ENCODE measurements at places on chromosomes 4 and X.

- no peak for DNase-seq
These were observed 44.1 kb upstream of the SH3RF1 start for GRCh38 chr4:169314906-169315305.

DNA sequence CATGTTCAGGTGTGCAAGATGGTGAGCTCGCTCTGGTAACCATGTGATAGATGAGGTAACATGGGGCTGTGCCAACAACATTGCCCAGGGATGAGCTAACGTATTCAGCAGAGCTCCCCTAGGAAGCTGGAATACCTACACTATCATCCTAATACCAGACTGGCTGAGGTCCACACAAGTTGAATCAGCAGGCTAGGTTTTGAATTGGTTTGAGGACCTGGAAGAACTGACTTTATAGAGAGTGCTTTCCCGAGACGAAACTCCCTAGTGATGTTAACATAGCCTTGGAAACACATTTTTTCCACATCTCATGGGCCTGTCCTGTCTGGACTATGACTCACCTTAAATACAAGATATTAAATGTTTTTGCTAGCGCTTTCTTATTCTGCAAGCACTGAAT is 56.7 kb downstream of the IGFBP7 start:
- no peak for DNase-seq

DNA sequence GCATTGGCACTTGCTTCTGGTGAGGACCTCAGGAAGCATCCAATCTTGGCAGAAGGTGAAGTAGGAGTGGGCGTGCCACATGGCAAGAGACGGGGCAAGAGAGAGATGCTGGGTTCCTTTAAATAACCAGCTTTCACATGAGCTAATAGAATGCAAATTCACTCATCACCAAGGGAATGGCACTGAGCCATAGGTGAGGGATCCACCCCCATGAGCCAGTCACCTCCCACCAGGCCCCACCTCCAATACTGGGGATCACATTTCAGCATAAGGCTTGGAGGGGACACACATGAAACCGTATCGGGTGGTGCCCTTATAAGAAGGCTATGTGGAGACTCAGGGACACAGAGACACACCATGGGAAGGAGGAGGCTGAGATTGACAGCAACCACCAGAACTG is 140.0 kb upstream of the MSX1 start:
- no peak for DNase-seq

DNA sequence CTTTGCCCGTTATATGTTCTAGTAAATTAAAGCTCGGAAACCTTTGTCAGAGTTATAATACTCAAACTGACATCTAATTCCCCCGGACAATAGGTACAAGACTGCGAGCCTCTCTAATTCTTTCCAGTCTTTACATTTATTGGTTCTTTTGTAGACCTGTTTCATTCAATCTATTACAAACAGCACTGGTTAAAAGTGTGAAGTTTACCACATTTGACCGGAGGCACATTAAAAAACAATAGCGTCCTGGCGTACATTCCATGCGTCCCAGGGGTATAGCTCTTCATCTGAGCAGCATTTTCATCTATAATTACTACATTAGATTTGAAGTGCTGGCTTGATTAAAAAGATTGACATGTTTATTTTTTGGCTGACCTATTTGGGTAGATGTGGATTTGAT is 49.9 kb upstream of the TENM3 start:
- no peak for DNase-seq

DNA sequence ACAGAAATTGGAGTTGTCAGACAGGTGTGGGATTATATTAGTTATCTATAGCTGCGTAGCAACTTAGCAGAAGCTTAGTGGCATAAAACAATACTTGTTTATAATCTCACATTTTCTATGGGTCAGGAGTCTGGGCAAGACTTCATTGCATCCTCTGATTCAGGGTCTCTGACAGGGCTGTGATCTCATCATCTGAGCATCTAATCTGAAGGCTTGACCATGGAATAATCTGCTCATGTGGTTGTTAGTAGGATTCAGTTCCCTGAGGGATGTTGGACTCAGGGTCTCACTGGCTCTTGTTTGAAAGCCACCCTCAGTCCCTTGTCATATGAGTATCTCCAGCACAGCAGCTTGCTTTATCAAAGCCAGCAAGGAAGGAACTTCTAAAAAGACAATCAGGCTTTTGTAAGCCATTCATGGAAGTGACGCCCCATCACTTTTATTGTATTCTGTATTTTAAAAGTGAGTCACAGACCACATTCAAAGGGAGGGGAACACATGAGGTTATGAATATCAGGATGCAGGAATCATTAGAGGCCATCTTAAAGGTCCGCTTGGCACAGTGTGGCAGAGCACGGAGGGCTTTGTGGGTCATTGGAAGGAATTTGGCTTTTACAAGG is 37.2 kb upstream of the FAM9B start:
- DNase-seq, result no peak

- no peak for DNase-seq
These were observed 69.8 kb downstream of the GAB1 start for GRCh38 chr4:143406523-143406922.

- no peak for DNase-seq
These were observed 21.2 kb downstream of the L1CAM start for GRCh38 chrX:153864561-153865320.

DNA sequence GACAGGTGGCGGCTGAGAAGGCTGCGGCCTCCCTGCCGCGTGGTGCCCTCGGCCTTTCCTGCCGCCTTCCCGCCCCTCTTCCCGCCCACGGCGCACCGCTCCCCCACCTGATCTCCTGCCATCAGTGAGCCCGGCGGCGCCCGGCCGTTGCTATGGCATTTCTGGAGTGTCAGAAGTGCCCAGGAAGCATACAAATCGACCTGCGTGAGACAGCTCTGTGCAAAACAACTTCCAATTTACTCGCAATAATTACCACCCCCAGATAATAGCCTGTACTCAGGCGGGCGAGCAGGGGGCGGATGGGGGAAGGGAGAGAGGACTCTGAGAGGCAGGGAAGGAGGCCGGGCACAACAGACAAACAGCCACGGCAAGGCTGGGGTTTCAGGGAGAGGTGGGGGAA is 16.6 kb upstream of the ERCC6L start:
- DNase-seq, result no peak
